Activated gamma-delta T cell treated with Interleukin-2 at 50 U/mL for 16 hours (primary cell): ENCODE measurements at places on chromosomes 6 and 20.

DNA sequence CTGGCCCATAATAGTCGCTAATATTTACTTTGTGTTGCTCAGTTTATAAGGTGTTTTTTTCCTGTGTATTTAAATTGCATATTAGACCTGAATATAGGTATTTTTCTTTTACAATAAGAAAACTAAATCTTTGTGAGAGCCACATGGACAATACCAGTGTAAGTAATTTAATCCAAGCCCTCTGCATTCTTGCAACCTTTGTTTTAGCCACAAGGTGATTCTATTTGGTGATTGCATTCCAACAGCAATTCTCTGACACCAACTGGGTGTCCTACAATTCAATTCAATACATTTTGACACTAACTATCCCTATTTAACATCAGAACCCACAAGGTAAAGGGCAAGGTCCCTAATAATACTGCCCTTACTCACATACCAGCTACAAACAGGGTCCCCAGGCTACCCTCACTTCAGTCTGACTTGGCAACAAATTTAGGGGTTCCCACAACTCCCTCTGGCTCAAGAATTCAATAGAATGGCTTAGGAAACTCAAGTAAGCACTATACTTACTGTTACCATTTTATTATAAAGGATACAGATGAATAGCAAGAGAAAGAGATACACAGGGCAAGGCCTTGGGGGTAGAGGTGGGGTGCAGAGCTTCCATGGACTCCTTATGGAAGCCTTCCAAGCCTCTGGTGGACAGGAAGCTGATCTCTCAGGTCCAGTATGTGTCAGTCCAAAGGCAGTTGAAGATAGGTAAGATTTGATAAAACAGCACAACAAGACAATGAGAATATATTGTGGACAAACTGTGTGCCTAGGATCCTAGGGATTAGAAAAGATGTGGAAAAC lies 169.3 kb downstream of the CD83 start:
- no peak for DNase-seq

DNA sequence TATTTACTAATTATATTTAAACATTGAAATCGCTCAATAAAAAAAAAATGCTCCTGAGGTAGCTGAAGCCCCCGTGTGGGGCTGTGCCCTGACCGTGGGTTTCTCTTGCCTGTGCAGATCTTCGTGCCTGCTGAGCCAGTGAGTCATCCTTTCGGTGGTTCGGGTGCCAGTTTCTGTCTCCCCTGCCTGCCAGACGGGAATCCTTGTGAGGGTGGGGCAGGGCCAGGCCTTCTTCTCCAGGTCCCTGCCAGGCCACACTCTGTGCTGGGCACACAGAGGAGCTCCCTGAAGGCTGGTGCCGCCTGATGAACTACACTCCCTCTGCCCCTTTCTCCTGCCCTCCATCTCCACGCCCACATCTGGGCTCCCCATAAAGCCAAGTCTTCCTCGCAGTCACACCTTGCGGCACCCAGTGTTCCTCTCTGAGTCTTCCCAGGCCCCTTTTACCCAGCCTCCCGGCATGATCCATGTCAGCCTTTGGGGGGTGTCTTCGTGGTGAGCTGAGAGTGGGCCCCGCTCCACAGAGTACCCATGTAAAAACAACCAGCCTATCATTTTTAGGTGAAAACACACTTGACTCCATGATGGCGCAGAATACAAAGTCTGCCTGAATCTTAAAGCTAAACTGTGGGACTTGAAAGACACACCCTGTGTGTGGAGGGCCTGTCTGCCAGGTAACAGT lies 19.3 kb downstream of the FGD2 start:
- DNase-seq: no peak

- no peak for DNase-seq
Observed at GRCh38 chr6:33118525-33119123, 42.8 kb downstream of the HLA-DPB1 start.

- DNase-seq: no peak
Observed at GRCh38 chr20:54123587-54124180, 50.1 kb downstream of the CYP24A1 start.

- DNase-seq: no peak
Observed at GRCh38 chr6:79896075-79896449, 51.3 kb downstream of the ELOVL4 start.

GRCh38 chr20:21804802-21805201 lies 99.3 kb downstream of the PAX1 start:
- DNase-seq: no peak

DNA sequence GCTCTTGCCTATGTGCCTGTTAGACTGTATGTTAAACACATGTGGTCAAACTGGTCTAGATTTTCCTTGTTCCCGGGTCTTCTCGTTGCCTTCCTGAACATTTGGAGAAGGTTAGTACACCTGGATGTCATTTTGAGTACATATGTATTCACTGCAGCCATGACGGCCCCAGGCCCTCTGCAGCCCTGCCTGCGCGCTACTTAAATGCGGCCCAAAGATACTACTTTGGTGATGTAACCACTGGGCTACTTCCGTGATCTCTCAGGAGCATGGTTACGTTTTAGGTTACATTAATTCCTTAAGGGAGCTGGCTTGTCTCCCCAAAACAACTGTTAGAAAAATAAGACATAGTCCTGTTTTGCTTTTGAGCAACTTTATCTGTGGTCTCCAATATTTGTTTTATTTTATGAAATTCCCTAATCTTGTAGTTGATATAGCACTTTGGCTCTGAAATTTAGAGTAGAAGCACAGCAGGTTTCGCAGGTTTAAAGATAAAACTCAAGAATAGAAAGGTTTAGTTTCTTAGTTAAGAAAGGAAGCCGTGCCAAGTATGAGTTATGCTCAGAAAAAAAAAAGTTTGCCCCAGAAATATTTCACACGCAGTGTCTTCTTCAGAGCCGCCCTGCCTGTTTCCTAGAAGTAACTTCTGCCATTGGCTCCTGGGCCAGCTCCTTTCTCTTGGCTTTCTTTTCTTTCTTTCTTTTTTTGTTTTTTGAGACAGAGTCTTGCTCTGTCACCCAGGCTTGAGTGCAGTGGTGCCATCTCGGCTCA lies 38.1 kb downstream of the TIAM2 start:
- no peak for DNase-seq

DNA sequence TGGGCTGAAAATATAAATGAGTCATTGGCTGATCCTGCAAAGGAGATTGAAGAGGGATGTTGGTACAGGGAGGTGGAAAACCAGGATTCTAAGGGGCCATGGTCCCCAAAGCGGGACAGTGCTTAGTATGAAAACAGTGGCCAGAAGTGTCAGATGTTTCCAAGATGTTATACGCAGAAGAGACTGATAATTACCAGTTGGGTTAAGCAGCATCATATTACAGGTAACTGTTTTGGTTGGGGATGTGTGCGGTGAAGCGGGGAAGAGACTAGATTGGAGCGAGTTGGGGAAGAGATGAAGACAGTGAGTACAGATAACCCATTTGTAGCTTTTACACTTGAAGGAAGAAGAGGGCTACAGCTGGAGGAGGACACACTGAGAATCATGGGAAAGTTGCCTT lies 80.8 kb downstream of the PLEKHG1 start:
- no peak for DNase-seq

DNA sequence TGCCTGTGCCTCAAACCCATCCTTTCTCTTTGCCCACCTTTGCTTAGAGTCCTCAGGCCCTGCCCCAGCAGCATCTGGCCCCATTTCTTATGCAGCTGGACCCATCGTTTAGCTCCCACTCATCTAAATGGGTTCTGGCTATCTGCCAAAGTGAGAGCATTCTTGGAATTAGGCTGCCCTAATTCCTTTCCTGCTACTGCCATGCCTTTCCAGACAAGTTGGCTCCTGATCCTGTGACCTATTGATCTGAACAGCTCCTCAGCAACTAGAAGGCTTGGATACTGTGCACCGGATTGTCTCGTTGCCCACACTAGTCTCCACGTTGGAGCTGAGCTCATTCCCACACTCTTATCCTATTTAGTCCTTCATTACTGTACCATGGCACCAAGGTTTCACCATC lies 22.9 kb downstream of the DZANK1 start:
- DNase-seq: no peak

DNA sequence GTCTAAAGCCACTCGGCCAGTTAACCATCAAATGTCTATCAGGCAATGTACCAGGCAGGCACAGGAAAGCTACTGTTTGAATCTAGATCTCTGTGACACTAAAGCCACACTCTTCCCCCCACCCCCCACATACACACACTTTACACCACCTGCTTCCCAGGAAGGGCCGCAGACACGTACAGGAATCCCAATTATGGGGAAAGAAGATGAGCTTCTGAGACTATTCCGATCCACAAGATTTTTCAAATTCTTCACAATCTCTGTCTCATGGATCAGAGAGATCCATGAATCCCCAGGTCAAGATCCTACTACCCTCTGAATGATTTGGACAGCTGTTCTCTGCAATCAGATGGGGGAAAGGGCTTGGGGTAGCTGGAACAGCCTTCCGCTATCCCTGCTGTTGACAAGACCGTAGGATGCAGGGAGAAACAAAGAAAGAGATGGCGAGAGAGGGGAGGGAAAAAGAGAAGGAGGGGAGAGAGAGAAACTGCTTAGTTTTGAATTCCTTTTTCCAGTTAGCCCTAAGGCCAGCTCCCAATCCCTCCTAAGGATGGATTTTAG lies 25.4 kb upstream of the RIMS4 start:
- no peak for DNase-seq

DNA sequence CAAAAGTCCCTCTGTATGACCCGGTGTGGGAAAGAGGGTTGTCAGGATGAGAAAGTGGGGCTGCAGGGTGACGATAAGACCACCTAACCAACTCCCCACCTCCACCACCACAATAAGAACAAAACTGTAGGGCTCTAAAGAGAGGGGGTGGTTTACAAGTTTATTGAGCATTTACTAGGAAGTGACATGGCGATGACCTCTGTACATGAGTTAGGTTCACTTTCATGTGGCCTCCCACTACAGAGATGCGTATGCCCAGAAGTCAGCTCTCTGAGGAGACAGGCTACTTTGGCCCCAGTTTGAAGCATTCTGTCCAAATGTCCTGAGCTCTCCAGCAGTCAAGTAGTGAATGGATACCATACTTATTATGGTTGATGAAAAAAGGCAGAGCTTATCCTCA lies 28.7 kb upstream of the PI16 start:
- no peak for DNase-seq

GRCh38 chr6:170034294-170034693 lies 256.6 kb downstream of the DLL1 start:
- no peak for DNase-seq

GRCh38 chr6:14088600-14089192 lies 28.9 kb upstream of the CD83 start:
- no peak for DNase-seq

DNA sequence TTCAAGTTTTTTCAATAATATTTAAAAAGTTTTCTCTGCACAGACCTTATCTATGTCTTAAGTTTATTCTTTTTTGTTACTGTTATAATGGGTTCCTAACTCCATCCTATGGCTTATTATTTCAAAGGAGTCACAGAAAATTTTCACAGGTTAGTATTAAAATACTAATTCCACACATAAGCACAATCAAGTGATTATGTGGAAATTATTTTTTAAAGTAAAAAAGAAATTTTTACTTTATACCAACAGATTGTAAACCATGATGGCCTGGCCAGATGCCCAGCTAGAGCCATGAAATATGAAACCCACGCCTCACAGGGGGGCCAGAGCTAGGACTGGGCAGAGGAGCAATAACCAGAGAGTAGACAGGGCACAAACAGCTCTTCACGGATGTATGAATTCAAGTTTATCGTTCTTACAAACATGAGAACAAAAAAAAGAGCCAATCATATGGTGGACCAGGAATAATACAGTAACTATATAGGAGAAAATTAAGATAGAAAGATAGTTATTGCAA lies 34.0 kb downstream of the NUDT3 start:
- DNase-seq: no peak
